ENCODE measurements at places on chromosomes 4 and X.

GRCh38 chr4:15457406-15458201 is 12.1 kb upstream of the CC2D2A start:
- DNase-seq: no peak

- DNase-seq: no peak
Observed at GRCh38 chr4:150540959-150541360, 41.0 kb upstream of the MAB21L2 start.

GRCh38 chrX:6465756-6466155 is 69.2 kb downstream of the VCX3A start:
- DNase-seq: no peak

- DNase-seq: no peak
Observed at GRCh38 chr4:10275696-10276095, 159.1 kb upstream of the WDR1 start.

- no peak for DNase-seq
Observed at GRCh38 chr4:111323916-111324315, 701.0 kb upstream of the PITX2 start.

GRCh38 chr4:6960628-6961412 is 51.2 kb downstream of the TBC1D14 start:
- DNase-seq: no peak

GRCh38 chrX:27583976-27584375 is 6.2 kb upstream of the DCAF8L2 start:
- DNase-seq: no peak

GRCh38 chrX:68719904-68720614 is 72.6 kb downstream of the STARD8 start:
- DNase-seq: no peak

DNA sequence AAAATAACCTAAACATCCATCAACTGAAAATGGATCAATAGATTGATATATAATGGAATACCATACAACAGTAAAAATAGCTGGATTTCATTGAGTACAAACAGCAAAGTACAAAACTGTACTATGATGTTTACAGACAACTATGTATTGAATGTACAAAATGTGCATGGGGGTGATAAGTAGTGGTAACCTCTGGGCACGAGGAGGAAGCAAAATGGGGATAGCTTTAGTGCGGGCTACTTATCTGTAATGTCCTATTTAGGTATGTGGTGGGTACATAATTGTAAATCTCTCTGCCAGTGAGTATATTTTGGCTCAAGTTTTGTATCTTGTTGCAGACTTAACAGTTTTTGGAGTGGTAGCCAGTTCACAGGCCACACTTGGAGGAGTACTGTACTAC is 123.6 kb downstream of the STAG2 start:
- no peak for DNase-seq

- no peak for DNase-seq
Observed at GRCh38 chrX:52118262-52118661, 49.3 kb upstream of the MAGED4B start.

DNA sequence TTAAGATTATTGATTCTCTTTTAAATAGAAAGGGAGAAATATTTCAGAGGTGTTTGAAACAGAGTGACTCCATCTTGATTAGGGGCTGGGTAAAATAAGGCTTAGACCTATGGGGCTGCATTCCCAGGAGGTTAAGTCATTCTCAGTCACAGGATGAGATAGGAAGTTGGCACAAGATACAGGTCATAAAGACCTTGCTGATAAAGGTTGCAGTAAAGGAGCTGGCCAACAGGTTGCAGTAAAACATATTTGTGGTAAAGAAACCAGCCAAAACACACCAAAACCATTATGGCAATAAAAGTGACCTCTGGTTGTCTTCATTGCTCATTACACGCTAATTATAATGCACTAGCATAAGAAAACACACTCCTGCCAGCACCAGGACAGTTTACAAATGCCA is 165.0 kb downstream of the SPIN4 start:
- DNase-seq: no peak

GRCh38 chr4:125464146-125464545 is 149.4 kb downstream of the FAT4 start:
- no peak for DNase-seq

DNA sequence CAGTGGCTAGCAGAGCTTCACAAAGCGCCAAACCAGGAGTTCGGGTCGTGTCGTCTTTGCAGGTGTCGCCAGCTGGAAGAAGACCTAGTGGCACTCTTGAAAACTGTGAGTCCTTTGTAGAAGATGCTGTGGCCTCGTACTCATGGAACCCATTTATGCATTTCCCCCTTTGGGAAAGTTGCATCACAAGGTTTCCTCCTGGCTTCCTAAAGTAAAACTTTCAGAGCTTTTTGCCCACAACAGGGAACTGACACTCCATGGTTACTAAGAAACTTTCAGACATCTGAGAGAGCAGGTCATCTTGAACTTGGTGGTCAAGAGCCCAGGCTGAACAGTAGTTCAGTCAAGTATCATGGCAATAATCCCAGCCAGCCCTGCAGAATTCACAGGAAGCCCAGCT is 15.9 kb upstream of the NOCT start:
- no peak for DNase-seq

DNA sequence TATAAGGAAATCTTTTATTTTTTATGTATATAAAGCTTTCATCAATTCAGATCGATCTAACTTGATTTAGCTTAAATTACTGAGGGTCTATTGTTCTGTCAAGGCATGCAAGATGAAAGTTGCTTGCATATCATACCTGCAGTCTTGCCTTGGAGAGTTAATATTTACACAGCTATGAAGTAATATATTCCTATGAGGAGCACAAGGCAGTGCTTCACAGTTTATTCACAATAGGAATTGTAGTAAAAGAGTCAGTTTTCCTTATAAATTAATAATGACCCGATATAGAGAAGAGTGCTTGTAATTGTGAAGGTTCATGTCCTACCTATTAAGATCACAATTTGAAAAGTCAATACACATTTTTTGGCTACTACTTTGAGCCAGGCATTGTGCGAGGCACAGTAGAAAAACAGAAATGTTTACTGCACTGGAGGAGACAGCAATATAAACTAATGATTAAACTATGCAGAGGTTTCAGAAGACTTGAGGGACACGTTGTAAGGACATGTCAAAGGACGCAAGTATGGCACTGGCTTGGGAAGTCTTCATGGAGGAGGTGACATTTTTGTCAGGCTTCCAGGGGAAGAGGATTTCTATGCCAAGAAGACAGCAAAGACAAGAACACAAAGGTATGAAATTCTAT is 38.8 kb downstream of the REELD1 start:
- DNase-seq: no peak

DNA sequence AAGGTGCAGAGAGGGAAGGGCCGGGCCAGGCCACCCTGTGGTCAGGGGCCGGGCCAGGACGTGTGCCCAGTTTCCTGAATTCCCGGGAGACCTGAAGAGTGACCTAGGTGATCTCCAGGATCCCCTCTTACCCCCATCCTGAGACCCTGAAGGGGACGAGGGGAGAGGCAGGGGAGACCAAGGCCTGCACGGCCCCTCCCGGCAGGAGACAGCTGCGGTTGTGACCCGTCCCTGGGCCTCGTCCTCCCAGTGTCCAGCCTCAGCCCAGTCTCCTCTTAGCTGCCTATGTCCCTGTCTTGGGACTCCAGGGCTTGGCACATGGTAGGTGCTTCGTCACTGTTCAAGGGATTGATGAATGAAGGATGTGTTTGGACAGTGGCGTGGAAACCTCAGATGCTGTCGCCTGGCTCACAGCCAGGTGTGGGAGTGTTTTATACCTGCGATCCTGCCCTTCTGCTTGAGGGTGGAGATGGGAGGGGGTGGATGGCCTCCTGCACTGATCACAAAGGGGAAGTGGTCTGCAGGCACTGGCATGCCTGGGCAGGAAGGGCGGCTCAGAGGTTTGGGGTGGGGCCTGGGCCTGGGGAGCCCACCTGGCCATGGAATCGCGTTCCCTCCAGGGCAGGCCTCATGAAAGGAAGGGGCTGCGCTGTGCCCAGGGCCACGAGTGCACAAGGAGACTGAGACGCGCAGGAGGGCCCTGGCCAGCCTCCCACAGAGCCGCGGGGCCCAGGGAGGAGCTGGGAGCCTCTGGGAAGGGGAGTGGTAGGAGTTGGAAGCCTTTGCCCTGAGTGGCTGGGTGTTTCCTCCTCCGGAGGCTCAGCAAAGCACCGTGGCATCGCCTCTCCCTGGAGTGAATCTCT is 6.9 kb downstream of the SH3TC1 start:
- DNase-seq: no peak

GRCh38 chr4:113561092-113561491 is 200.4 kb downstream of the CAMK2D start:
- DNase-seq: no peak

- DNase-seq: no peak
Observed at GRCh38 chr4:148634476-148634875, 192.3 kb upstream of the NR3C2 start.

DNA sequence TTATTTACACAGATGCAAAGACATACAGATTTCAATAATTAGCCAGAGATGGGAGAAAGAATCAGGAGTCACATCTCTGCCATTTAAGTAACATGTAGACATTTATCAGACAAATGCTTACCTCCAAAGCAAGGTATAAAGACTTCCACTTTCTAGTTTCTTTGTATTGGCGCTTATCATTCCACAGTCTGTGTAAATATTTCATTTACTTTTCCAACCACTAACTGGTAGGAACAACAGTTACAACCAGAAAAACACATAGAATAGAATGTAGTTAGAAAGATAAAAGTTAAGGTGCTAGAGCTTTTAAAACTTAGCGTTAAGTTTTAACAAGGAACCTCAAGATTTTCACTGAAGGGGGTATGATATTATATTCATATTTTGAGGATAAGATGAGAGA is 40.9 kb upstream of the UGT2B4 start:
- DNase-seq: no peak

DNA sequence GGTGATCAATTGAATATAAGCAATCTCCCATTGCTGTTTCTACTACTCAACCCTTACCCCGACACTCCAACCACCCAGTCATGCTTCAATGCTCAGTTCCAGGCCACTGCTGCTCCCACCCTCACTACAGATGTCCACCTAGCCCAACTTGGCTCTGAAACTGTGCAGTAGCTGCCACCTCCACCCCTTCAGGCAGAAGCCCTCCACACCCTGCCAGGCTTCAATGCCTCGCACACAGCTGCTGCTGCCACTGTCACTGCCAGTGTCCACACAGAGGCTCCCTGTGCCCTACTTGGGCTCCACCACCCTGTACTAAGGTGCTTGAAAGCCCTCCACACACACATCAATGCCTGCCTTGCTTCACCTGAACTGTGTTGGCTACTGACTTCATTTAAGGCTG is 34.6 kb downstream of the LAMTOR3 start:
- DNase-seq: no peak

Data from left forelimb (tissue), 1 donor.